A549 treated with ZK216348 at 1 μM for 4 hours (cell line): ENCODE measurements at places on chromosomes 5 and 9. TPM values are rescaled to one million over a fixed set of nuclear protein-coding genes. Genes with fewer than 3 reads are reported as not detected.

CRHBP gene
- total RNA-seq = not detected in 5 replicates

MACIR gene
- 14.2 to 20.1 TPM (median 19.8 TPM) in 5 replicates for total RNA-seq

EXOC3 gene
- 28.6 to 33.9 TPM (median 31.2 TPM) in 5 replicates for total RNA-seq

ST8SIA4 gene
- 0.12 to 0.78 TPM (median 0.47 TPM) in 5 replicates for total RNA-seq

PPIC gene
- 14.9 to 20.3 TPM (median 17.7 TPM) in 5 replicates for total RNA-seq

KCNIP1 gene
- total RNA-seq = not detected in 5 replicates

STING1 gene
- total RNA-seq = 0.53 to 1.3 TPM (median 0.89 TPM) in 5 replicates

TRAF1 gene
- 2.1 to 4.2 TPM (median 3.2 TPM) in 5 replicates for total RNA-seq

HSPB3 gene
- not detected in 5 replicates for total RNA-seq

PPP2R2B gene
- total RNA-seq = 0.09 to 0.19 TPM (median 0.09 TPM) in 3 of 5 replicates, not detected in the others

TEK gene
- total RNA-seq = 0.06 to 0.12 TPM (median 0.07 TPM) in 5 replicates

PCDHA1 gene
- 0.14 to 0.48 TPM (median 0.19 TPM) in 5 replicates for total RNA-seq

NFX1 gene
- 28.5 to 33.2 TPM (median 30.4 TPM) in 5 replicates for total RNA-seq

KCNN2 gene
- 0.06 to 0.19 TPM in 2 of 5 replicates, not detected in the others for total RNA-seq

ABCA2 gene
- total RNA-seq = 12.6 to 32.5 TPM (median 25.5 TPM) in 5 replicates

ITK gene
- total RNA-seq = 0.17 to 0.29 TPM (median 0.26 TPM) in 3 of 5 replicates, not detected in the others

GLRA1 gene
- not detected in 5 replicates for total RNA-seq

PCDHGC5 gene
- not detected in 5 replicates for total RNA-seq

CARTPT gene
- not detected in 5 replicates for total RNA-seq

FOXD4L3 gene
- 0.25 TPM in 1 of 5 replicates, not detected in the others for total RNA-seq

BARHL1 gene
- total RNA-seq = not detected in 5 replicates

RASGRF2 gene
- 1.6 to 2.3 TPM (median 2.0 TPM) in 5 replicates for total RNA-seq

NR4A3 gene
- total RNA-seq = 1.5 to 3.0 TPM (median 2.3 TPM) in 5 replicates

TAF1L gene
- 0.02 TPM in 1 of 5 replicates, not detected in the others for total RNA-seq

STC2 gene
- total RNA-seq = 43.1 to 66.8 TPM (median 48.5 TPM) in 5 replicates
